ENCODE measurements at places on chromosomes 11 and 22.

DNA sequence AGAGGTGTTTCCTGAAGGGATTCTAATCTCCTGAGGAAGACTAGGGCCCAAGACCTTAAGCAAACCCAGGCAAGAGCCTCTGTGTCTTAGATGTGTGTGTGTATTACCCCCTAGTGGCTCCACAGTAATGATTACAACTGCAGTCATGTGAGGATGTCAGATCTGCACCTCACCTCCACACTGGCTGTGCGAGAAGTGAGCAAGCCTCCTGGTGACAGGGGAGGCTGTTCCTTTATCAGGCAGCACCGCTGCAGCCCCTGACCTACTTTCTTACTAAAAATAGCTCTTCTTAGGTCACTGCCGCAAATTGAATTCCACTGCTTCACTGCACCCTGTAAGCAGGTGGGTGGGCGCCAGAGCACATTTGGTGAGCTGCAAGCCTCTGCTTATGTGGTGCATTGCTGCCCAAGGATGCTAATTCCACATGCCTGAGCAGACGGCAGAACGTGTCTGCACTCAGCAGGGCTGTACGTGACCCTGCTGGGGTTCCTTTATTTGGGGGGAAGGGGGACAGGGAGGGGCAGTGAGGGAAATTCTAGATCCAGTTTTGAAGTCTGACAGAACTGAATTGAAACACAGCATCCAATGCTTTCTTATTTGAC lies 112.4 kb downstream of the KCNC1 start:
- DNase-seq = no peak

DNA sequence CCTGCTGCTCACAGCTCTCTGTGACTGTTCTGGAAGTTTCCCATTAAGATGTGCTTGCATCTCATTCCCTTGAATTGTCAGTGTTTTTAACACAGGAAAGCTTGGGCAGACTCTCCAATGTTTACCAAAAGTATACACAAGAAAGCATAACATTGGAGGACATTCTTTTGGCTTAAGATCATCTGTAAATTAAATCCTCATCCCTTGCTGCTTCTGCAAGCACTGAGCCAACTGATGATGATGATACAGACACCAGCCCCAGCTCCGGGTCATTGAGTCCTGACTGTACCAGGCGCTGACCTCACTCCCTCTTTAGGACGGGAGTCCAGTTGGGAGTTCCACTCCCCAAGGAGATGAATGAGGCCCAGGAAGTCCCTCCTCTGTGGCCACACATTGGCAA lies 23.8 kb downstream of the CD82 start:
- no peak for DNase-seq

DNA sequence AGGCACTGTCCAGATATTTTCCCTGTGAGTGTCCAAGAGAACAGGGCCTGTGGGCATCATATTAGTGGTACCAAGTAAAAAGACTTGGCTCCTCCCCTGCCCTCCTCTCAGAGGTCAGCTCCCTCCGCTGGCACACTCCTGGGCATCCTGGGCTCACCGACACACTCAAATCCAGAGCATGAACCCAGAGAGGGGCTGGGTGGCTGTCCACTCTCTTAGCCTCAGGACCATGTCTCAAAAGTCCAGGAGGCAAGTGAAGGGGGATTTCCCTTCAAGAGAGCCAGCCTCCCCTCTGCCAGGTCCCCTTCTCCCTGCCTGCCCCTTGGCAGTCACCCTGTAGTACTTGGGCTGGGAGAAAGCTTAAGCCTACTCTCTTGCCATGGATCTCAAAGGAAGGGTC lies 10.3 kb downstream of the BCL9L start:
- DNase-seq = no peak

DNA sequence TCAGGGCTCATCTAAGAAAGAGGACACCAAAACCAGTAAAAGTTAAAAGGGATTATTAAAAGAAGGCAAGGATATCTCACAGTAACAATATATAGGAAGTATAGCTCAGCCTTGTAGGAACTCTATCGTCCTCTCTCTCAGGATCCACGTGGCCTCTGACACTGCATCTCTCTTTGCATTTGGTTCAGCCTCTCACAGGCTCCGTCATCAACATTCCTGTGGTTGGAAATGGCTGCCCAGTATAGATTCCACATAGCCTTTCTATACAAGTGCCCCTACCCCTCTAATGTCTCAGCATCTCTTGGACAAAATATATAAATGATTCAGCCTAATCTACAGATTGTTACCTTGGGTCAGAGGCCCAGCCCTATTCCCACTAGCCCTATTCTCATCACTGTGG lies 101.3 kb upstream of the DBX1 start:
- no peak for DNase-seq

DNA sequence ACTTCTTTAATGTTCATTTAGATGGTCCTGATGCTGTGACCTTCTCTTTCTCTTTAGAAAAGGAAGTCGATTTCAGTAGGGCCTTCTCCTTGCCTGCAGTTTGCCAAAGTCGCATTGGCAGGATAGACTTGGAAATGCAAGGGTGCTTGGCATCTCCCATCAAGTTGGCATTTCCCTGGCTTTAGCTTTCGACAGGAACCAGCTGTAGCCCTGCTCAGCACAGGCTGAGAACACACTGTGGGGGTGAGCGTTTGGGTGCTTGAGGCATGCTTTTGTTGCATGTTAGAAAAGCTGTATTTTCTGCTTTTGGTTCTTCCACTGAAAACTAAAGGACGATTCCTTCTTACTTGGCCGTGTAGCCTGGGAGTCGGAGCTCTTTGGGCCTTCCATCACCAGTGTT lies 37.7 kb downstream of the LDLRAD3 start:
- no peak for DNase-seq

- no peak for DNase-seq
These were observed 90.9 kb downstream of the NAV2 start for GRCh38 chr11:19803506-19803998.

- no peak for DNase-seq
These were observed 35.8 kb downstream of the CSTPP1 start for GRCh38 chr11:46972343-46972742.

GRCh38 chr22:32722441-32722840 lies 79.1 kb upstream of the TIMP3 start:
- no peak for DNase-seq

DNA sequence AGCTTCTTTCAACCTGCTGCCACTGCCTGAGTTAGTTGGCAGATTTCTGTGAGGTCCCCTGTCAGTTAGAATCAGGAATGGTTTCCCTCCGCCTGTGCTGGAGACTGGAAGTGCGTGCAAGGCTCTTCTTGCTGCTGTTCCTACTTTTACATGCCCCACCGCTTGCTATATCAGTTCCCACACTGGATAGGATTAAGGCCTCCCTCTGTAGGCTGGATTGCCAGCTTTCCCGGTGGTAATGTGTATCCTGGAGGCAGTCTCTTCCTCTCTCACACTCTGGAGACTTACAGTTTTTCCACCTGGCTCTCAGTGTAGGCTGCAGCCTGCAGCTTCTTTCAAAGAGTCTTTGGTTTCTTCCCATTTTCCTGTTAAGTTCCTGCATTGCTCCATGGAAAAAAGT lies 66.5 kb downstream of the ARHGAP42 start:
- no peak for DNase-seq

- no peak for DNase-seq
These were observed 80.7 kb upstream of the NCAM1 start for GRCh38 chr11:112880495-112880894.

DNA sequence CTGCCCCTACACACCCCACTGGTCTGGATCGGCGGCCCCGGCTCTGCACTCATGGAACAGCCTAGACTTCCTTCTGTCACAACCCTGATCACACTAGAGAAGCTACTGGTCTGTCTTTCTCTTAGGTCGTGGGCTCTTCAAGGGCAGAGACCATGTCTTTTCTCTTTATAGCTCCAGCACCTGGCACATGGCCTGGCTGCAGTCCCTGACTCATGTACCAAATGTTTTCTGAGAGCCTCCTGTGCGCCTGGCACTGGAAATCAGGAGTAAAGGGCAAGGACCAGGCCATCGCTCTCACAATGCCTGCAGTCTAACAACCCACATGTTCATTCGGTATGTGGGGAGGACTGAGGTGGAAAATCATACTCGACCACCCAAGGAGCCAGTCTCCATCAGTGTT lies 7.5 kb downstream of the ASCC2 start:
- DNase-seq = no peak

DNA sequence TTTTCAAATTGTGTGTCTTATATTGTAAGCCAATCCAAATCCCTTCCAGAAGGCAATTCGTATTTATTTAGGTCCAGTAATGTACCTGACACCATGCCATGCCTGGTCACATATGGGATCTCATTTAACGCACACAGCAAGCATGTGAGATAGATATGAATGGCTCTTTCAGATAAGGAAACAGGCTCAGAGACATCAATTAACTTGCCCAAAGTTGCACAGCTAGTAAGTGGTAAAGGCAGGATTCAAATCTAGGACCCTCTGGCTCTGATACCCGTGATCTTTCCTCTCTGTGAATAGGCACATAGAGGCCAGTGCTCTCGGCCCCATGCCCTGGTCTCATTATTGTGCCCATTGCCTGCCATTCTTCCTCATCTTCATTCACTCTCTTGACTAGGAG lies 34.3 kb downstream of the KCNJ4 start:
- no peak for DNase-seq

DNA sequence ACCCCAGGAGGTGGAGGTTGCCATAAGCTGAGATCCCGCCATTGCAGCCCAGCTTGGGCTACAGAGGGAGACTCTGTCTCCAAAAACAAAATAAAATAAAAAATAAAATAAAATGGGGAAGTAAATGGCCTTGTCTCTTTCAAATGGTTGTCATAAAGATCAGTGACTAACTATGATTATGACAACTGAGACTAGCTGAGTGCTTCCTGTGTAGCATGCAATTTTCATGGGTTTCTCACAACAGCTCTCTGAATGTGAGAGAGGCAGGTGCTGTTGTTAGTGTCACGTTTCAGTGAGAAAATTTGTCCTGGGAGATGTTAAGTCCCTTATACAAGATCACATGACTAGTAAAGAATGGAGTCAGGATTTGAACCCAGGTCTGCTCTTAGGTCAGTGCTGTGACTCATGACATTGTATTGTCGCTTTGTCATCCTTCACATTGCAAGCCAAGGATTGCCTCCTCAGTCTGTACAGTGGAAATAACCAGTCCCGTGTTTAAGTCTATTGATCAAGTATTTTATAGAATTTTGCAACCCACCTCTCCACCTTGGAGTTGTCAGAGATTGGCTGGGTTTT lies 163.3 kb upstream of the CCDC90B start:
- DNase-seq = no peak

DNA sequence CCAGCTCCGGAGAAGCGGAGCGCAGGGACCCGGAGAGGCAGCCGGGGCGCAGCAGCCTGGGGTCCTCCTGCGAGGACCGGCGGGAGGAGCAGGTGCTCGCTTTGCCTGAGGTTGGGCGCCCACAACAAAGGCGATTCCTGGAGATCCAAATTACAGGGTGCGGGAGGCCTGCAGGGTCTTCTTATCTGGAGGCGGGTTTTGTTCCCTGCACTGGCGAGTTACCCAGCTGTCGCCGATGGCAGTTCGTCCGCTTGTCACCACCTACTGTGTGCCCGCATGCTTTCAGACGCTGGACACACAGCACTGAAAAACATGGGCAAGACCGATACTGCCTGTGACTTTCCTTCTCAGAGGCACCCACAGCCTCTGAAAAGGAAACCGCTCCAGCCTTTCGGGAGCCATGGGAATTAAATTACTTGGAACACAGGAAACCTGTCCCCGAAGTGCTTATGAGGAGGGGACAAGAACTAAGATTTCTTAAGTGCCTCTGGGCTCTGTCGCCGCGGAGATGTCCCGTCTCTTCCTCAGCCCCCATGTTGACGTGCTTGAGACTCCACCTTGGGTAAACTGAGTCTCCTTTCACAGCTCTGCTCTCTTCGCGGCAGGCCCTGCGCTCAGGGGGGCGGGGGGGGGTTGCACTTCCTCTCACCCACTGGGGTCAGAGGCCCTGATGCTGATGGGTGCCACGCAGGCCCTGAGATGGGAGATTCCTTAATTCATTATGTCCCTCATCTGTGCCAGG lies 1.3 kb upstream of the ZFTA start:
- no peak for DNase-seq

- no peak for DNase-seq
These were observed 27.5 kb downstream of the TRMU start for GRCh38 chr22:46362934-46363515.

- DNase-seq = no peak
These were observed 93.0 kb downstream of the CELSR1 start for GRCh38 chr22:46444390-46444854.

DNA sequence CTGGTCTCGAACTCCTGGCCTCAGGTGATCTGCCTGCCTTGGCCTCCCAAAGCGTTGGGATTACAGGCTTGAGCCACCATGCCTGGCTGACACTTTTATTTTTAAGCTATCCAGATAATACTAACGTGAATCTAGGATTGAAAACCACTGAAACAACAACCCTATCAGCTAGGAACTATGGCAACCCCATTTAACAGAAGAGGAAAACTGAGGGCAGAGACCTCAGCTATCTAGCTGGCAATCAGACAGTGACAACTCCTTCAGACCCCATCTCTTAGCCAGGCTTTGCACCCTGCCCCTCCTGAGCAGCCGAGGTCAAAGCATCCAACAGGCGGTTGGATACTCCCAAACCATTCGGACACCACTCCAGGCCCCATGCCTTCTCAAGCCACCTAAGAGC lies 14.1 kb downstream of the ABTB2 start:
- no peak for DNase-seq

DNA sequence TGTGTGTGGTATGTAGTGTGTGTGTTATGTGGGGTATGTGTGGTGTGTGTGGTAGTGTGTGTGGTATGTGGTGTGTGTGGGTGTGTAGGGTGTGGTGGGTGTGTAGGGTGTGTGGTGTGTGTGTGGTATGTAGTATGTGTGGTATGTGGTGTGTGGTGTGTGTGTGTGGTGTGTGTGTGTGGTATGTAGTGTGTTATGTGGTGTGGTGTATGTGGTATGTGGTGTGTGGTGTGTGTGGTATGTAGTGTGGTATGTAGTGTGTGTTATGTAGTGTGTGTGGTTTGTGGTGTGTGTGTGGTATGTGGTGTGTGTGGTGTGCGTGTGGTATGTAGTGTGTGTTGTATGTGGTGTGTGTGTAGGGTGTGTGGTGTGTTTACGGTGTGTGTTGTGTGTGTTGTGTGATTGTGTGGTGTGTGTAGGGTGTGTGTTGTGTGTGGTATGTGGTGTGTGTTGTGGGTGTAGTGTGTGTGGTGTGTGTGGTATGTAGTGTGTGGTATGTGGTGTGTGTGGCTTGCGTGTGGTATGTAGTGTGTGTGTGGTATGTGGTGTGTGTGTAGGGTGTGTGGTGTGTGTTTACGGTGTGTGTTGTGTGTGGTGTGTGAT lies 4.2 kb upstream of the PPP6R2 start:
- DNase-seq = no peak

GRCh38 chr22:18731075-18731666 lies 119.5 kb upstream of the RIMBP3 start:
- no peak for DNase-seq

GRCh38 chr11:114180301-114181055 lies 115.7 kb upstream of the NNMT start:
- no peak for DNase-seq

- DNase-seq = no peak
These were observed 28.5 kb downstream of the P4HA3 start for GRCh38 chr11:74282914-74283371.

- DNase-seq = no peak
These were observed 110.2 kb upstream of the SESN3 start for GRCh38 chr11:95341221-95341620.

- no peak for DNase-seq
These were observed 225.0 kb upstream of the UBASH3B start for GRCh38 chr11:122430490-122430889.

- DNase-seq = no peak
These were observed 866 bp downstream of the GP1BB start for GRCh38 chr22:19723983-19724827.
